Activated CD4-positive, CD25-positive, alpha-beta regulatory T cell (primary cell): ENCODE measurements at places on chromosomes 6 and 20.

DNA sequence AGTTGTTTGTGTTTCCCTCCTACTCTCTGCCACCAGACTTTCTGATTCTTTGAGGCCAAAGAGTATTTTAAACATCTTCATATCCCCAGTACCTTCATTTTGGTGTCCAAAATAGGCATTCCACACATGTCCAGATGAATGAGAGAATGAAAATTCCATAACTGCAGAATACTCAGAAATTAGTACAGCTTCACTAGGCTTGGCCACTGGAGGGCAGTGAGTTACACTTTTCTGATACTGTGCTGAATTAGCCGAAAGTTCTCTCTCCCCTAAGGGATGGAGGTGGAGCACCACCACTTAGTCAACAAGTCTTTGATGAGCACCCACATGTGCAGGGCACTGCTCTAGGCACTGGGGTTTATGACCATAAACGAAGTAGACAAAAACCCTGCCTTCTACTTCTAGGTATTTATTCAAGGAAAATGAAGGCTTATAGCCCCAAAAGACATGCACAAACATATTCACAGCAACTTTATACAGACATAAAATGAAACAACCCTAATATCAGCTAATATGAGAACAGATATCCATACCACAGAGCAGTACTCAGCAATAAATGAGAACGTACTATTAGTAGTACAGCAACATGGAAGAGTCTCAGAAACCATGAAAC is 46.1 kb upstream of the TMEM217 start:
- no peak for DNase-seq

- no peak for DNase-seq
Observed at GRCh38 chr6:35729722-35730121, 7.1 kb upstream of the ARMC12 start.

DNA sequence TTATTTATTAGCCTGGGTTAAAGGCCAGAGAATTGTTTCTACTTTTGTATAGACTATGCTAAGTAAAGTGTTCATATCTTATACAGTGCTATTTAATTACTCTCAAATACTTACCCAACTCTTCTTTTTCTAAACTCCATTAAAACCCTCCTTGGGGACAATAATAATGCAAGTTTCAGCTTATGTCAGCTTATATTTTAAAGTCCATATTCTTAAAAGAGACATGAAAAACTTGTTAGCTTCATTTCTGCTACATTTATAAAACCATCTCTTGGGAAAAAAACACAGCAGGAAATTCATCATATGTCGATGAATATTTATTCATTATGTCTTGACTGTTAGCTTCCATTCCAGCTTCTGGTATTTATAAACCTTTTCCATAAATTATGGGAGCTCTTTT is 71.9 kb upstream of the SDHAF4 start:
- DNase-seq: no peak

- peak; percentile 17 for DNase-seq
Observed at GRCh38 chr20:2451939-2452732, 18.5 kb downstream of the SNRPB start.

DNA sequence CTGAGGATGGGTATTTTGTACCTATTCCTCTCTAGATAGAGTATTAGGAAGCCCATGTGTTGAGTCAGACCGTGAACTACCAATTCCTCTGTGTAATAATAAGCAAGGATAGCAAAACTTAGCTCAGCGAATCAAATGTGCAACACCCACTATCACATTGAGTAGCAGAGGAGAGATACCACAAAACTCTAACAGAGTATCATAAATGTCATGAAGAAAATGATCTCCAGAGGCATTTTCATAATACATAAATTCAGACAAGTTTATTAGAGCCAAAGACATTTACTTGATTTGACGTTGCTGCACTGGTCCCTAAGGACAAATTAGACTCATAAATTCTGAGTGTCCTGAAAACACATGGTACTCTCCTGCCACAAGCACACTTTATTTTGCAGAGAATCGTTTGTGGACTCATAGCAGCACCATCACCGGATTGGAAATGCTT is 245.2 kb downstream of the HAO1 start:
- DNase-seq: no peak

- DNase-seq: no peak
Observed at GRCh38 chr6:2738373-2738979, 12.2 kb downstream of the MYLK4 start.

- no peak for DNase-seq
Observed at GRCh38 chr20:44026647-44027342, 112.1 kb downstream of the TOX2 start.

- no peak for DNase-seq
Observed at GRCh38 chr6:44073612-44074438, 53.4 kb downstream of the MRPL14 start.

DNA sequence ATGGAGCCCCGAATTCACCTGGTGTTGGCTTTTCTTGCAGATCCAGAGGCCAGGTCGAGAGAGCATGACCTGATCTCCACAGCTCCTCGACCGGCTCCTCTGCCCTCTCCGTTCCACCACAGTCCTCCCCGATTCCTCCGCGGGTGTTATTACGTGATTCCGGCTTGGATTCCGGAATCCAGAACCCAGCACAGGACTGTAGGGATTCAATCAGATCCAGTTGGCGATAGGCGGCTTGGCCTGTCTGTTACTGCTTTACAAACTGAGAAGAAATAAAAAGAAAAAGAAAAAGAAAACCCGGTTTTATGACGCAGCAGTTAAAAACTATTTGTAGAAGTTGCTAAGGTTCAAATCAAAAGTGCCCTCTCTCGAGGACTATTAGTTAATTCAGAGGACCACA is 222.7 kb downstream of the EYA2 start:
- DNase-seq: no peak

DNA sequence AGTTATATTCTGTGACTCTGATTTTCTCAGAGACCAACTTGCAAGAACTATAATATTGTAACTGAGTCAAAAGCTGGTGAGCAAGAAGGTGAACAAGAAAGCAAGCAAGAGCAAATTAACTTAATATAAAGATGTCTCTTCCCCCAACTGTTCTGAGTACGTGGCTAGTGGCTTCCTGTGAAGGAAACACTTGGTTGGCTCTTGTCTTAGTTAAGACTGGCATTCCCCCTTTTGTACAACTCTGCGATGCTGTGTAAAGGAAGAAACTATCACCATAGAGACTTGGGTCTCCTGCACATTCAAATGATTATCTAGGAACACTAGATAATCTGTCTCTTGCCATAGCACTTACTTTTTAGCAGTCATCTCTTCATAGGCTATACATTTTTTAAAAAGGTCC is 47.3 kb upstream of the TNFAIP3 start:
- DNase-seq: no peak

- DNase-seq: no peak
Observed at GRCh38 chr6:143224516-143224915, 163.8 kb downstream of the AIG1 start.

DNA sequence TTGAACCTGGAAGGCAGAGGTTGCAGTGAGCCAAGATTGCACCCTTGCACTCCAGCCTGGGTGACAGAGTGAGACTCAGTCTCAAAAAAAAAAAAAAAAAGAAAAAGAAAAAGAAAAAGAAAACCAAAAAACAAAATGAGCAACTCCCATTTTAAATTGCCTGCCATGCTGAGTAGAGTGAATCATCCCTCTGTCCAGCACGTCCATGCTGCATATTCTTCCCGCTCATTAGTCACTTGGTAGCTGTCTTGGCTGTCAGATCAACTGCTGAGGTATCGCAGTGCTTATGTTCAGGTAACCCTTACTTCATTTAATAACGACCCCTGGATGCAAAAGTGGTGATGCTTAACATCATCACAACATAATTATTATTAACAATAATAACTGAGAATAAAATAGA is 72.6 kb upstream of the RNF24 start:
- no peak for DNase-seq

- DNase-seq: no peak
Observed at GRCh38 chr6:78966542-78966941, 99.2 kb downstream of the IRAK1BP1 start.

GRCh38 chr6:47974106-47974505 is 136.9 kb downstream of the PTCHD4 start:
- DNase-seq: no peak

DNA sequence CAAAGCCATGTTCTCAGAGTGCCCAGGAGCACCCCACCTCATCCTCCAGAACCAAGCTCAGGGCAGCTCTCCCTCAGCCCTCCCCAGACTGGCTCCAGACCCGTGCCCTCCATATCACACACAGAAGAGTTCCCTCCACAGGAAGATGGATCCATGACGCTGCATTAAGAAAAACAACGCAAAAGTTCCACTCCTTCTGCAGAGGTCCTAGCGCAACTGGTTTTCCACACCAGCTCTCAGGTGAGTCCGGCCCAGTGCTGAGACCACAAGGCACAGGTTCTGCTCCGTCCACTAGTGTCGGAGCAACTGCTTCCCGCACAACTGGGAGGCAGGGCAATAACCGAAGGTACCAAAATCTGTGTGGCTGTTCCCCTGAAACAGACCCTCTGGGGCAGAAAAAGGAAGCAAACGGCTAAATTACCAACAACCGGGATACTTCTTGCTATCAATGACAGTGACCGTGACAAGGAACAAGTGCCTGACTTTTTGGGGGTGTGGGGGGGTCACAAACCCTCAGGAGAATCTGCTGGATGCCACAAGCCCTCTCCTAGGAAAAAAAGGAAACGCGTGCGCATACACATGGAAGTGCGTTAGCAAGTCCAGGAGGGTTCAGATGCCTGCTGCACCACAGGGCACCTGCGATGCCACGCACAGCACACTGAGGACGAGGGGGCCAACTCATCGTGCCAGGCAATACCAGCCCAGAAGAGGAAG is 49.2 kb downstream of the MYH7B start:
- no peak for DNase-seq

GRCh38 chr6:26230351-26230750 is 134.6 kb upstream of the BTN3A2 start:
- no peak for DNase-seq

GRCh38 chr6:20630617-20631548 is 96.6 kb downstream of the CDKAL1 start:
- DNase-seq: no peak
